ENCODE measurements at places on chromosomes 1 and 21. TPM values are rescaled to one million over a fixed set of nuclear protein-coding genes. Genes with fewer than 3 reads are reported as not detected.

ALPL gene
- total RNA-seq, result not detected

DRAXIN gene
- 0.17 TPM for total RNA-seq

NES gene
- total RNA-seq, result not detected

TNFRSF18 gene
- 80.4 TPM for total RNA-seq

SPRR2A gene
- not detected for total RNA-seq

VPS13D gene
- total RNA-seq, result 63.5 TPM

IGSF9 gene
- total RNA-seq, result 0.07 TPM

TTC22 gene
- 10.4 TPM for total RNA-seq

CACNA1E gene
- total RNA-seq, result not detected

REN gene
- total RNA-seq, result not detected

ASCL5 gene
- 0.27 TPM for total RNA-seq

OVAAL gene
- not detected for total RNA-seq

CYP4A11 gene
- not detected for total RNA-seq

ZNF436 gene
- 3.1 TPM for total RNA-seq

OR10X1 gene
- total RNA-seq, result not detected

AMY1C gene
- total RNA-seq, result not detected

TMIGD3 gene
- not detected for total RNA-seq

ACTA1 gene
- total RNA-seq, result not detected

ITSN1 gene
- total RNA-seq, result 2.9 TPM

PCNX2 gene
- 64.1 TPM for total RNA-seq

FAAH gene
- total RNA-seq, result 6.5 TPM

DUSP10 gene
- 107 TPM for total RNA-seq

KIRREL1 gene
- not detected for total RNA-seq

CASQ2 gene
- not detected for total RNA-seq

S100A7A gene
- not detected for total RNA-seq

LMX1A gene
- total RNA-seq, result not detected

OXCT2 gene
- total RNA-seq, result 0.70 TPM
